Hematopoietic multipotent progenitor cell treated with erythropoietin and hydrocortisone succinate and interleukin-3 and kit ligand, for 8 days (in vitro differentiated cells): ENCODE measurements at places on chromosomes 7 and 10.

- no peak for DNase-seq
Observed at GRCh38 chr7:155487509-155488482, 29.9 kb downstream of the EN2 start.

DNA sequence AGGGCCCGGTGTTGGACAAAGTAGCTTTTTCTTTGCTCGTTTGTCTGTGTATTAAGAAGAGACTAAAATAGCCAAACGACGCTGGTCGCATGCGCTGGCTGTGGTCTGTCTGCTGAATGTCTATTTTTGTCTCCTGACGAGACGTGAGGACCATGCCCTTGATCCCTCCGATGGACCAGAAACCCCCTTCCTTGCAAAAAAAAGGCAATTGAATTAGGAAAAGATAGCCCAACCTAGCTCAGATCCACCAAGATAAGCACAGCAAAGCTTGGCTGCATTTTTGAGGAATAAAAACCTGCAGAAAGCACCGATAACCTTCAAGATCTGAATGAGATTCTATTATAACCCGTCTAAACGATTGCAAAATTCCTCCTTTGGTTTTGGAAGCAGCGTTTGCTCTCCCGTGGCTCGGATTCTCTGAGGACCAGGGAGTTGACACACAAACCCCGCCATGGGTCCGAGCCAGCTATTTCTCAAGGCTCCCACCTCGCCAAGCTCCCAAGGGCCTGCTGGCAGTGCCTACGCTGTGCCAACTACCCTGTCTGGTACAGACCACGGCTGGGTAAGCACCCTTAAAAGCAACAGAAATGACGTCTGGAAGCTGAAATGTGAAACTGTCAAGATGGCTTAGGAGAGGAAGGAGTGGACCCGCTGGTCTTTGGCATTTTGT, 17.7 kb upstream of the TTYH3 start:
- DNase-seq = no peak

GRCh38 chr10:79142064-79142491, 73.3 kb downstream of the ZMIZ1 start:
- no peak for DNase-seq

DNA sequence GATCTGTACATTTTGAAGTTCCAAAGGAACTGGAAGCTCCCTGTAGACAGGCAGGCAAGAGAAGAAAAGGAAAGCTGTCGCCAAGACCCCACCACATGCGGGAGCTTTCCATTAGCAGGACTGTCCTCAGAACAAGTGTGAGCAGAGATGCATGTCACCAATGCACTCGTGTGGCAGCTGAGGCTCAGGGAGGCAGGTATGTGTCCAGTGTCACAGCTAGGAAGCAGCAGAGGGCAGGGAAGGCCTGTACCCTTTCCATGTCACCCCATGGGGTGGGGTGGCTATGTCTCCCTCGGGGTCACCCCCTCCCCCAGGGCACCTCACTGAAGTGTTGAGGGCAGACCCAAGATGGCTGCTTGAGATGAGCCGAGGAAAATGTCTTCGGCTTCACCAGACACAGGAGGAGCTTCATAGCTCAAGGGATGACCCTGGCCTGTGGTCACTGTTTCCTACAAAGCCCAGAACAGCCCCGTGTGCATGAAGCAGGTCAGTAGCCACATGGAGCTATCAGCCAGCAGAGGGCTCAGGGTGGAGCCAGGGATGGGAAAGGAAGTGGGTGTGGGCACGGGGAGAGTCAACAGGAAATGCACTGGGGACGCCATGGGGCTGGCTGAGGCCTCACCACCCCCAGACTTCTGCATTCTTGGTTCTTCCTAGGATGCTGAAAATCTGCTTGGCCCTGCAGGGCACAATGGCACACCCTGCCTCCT, 96.6 kb downstream of the FAM53B start:
- DNase-seq = peak; percentile 93

GRCh38 chr7:80918909-80919721, at the start of gene SEMA3C:
SEMA3C (minus strand) TSS chr7:80919051; CDS start chr7:80916781, 2,270 bp downstream.
- peak; percentile 79 for DNase-seq

DNA sequence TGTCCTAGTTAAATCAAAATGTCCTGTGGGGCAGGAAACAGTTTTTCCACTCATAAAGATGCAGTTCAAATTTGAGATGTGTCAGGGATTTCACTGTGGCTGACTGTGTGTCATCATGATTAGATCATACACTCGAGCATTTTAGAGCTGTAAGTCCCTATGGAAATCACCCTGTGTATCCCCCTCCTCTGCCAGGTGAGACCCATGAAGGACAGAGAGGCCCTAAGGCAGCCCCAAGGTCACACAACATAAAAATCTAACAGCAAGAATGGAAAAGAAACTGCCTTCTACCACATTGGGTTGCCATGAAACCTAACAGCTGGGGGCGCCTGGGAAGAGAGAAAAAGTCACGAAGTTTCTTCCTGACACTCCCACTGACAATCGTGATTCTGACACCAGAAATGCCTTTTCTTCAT, 135.8 kb downstream of the KCNMA1 start:
- DNase-seq = no peak

DNA sequence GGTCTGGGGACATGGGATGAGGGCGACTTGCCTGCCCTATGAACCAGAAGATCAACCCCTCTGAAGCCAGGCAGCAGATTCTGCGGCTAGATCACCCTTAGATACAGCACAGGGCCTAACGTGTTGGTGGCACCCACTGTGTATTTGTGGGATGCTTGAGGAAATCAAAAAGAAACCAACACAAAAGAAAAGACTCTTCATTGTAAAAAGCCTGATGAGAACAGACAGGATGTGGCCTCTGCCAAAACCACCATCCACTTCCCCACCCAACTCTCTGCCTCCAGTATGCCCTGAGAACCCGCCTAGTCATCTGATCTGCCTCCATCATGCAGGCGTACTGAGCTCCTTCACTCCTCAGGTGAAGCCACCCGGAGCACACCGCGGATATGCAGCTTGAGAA, 97.2 kb upstream of the INSYN2A start:
- no peak for DNase-seq

DNA sequence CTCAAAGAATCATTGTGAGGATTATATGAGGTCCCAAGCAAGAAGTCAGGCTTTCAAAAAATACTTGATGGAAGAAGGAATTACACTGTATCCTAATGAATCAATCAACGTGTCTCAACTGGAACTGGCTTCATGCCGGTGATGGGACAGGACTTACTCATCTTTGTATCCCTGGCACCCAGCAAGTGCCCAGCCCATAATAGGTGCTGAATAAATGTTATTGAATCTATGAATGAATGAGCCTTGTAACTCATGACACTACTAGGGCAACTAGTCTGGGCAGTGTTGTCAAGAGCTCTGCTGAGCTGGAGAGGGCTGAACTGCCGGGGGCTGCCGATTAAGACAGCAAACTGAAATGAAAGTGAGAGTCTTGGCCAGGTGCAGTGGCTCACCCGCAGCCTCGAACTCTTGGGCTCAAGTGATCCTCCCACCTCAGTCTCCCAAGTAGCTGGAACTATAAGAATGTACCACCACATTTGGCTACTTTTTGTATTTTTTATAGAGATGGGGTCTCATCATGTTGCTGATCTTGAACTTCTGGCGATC, 87.2 kb upstream of the KIF5B start:
- DNase-seq = no peak

- no peak for DNase-seq
Observed at GRCh38 chr7:116970238-116970910, 17.1 kb downstream of the ST7 start.

GRCh38 chr7:12643001-12643643, 44.3 kb upstream of the ARL4A start:
- no peak for DNase-seq

DNA sequence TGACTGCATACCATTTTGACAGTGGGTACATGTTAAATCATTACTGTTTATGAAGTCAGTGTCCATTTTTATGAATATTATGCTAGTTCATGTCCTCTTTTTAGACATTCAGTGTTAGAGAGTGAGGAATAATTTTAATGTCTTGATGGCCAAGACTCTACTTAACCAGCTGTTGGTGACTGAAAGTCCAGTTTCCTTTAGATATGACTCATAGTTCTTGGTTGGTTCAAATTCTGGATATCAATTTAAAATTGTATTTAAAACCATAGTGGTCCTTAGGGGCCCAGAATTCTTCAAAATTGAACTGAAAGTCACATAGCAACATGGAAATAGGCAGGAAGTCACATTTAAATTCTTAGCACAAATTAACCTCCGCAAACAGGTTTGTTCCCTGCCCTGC, 196.5 kb upstream of the PRPS1L1 start:
- DNase-seq = no peak

- DNase-seq = no peak
Observed at GRCh38 chr10:61325223-61325960, 127.8 kb downstream of the TMEM26 start.

DNA sequence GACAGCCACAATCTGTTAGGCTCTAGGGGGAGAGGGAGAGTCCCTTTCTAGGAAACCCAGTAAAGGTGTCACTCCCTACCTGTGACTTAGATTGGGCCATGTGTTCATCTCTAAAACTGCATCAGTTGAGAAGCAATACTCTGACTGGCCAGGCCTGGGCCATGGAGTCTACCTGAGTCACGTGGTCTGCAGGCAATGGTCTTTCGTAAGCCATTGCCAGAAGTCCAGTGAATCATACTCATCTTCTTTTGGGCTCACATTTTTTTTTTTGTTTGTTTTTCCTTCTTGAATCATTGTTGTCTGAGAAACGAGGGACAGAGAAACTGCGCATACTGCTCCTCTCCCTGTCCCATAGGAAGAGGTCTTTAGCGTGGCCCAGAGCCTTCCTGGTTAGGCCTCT, 215.6 kb downstream of the CCSER2 start:
- no peak for DNase-seq

GRCh38 chr7:131104596-131105293, 222.9 kb upstream of the MKLN1 start:
- DNase-seq = peak; percentile 8

GRCh38 chr7:55060636-55061022, 41.8 kb downstream of the EGFR start:
- DNase-seq = no peak

DNA sequence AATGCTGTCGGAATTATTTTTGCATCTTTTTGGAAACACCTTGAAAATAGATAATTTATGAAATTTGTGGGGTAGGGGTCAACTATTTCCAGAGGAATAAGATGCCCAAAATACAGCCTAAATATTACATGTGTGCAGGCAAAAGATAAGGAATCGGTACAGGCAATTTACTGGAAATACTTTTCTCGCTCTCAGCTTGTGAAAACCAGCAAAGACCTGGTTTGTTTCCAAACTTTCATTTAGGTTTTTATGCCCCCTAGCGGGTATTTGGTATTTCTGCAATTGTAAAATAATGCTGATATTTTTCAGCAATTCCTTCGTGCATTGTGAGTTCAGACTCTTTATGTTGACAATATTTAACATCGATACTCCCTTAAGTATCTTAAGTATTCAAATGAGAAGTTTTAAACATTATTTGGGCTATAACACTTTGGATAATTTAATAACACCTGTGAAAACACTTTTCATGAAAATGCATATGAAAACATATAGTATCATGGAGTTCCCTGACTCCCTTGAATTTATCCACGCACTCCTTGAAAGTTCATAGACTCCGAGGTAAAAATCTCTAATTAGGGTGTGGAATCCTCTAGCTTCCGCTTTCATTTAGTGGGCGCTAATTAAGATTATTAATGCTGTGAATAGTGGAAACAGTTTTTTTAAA, 132.4 kb downstream of the TSPAN12 start:
- DNase-seq = peak; percentile 49

DNA sequence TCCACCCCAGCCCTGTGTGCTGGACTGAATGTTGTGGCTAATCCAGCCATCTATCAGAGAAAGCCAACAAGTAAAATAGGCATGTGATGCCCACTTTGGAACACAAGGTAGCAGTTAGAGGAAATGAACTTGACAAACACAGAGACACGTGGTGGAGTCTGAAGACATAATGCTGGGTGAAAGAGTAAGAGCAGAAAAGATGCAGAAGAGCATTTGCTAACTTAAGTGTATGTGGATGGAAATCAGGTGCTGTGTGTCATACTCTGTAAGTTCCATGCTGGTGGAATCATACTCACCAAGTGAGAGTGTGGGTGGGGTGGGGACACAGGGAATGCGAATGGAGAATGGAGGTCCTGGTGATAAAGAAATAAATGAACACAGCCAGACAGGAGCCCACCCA, 22.8 kb downstream of the WDFY4 start:
- no peak for DNase-seq

DNA sequence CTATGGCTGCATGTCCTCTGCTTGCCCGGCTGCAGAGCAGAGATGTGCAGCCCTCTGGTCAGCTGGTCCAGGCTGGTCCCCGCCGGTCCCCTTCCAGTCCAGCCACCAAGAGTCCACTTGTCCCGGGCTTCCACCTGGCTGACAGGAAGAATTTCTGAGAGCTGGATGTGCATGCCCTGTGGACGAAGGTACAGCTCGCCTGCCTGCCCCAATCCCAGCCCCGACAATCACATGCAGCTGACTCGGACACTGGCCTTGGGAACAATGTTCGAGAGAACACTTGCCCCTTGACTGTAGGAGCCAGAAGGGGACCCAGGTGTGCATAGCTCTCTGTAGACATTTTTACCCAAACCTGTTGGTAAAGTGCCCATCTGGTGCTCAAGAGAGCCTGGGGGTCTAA, 11.8 kb downstream of the AVPI1 start:
- DNase-seq = no peak

DNA sequence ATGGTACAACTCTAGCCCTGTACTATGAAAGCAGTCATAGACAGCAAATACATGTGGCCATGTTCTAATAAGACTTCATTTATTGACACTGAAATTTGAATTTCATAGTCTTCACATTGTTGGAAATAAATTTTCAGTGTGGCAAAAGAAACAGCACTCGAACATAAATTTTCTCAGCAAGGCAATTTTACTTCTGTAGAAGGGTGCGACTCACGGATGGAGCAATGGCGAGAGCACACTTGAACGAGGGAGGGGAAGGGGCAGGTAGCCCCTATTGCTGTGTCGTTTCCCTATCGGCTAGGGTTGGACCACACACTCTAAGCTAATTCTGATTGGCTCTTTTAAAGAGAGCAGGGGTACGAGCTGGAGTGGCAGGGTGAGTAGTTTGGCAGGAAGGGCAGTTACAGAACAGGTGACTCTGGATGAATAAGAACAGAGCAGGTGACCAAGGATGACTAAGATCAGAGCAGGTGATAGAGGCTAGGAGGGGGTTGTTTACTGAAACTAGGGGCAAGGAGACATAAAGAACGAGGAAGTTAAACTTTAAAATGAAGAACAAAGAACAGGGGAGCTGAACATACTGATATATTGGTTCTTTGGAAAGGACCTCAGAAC, 52.0 kb downstream of the LRRC4 start:
- no peak for DNase-seq

- no peak for DNase-seq
Observed at GRCh38 chr10:9311702-9312499, 1257.4 kb downstream of the GATA3 start.

- no peak for DNase-seq
Observed at GRCh38 chr10:88243836-88244730, 339.0 kb downstream of the RNLS start.
